ENCODE measurements at places on chromosomes 12 and 14. TPM values are rescaled to one million over a fixed set of nuclear protein-coding genes. Genes with fewer than 3 reads are reported as not detected.

Gene ANO4
- total RNA-seq, result not detected

Gene KRT82
- 9.5 TPM for total RNA-seq

Gene HAL
- 146 TPM for total RNA-seq

Gene KLRD1
- 0.72 TPM for total RNA-seq

Gene GPRC5A
- total RNA-seq, result 4.0 TPM

Gene DLGAP5
- total RNA-seq, result 2.0 TPM

Gene CD27
- total RNA-seq, result not detected

Gene LRP1-AS
- not detected for total RNA-seq

Gene BHLHE41
- total RNA-seq, result 4.8 TPM

Gene KCNC2
- total RNA-seq, result not detected

Gene BMP4
- 23.7 TPM for total RNA-seq

Gene CAMKK2
- 24.9 TPM for total RNA-seq

Gene FAM90A1
- total RNA-seq, result not detected

Gene OASL
- total RNA-seq, result not detected

Gene ZNF891
- 4.6 TPM for total RNA-seq

Gene PTCSC3
- total RNA-seq, result not detected

Gene DPPA3
- total RNA-seq, result not detected

Gene DCN
- 584 TPM for total RNA-seq

Gene PTGER2
- 0.81 TPM for total RNA-seq

Gene GPD1
- 60.0 TPM for total RNA-seq

Gene ERP27
- 2.5 TPM for total RNA-seq

Gene PRIM1
- total RNA-seq, result 12.4 TPM

Gene NEK9
- 36.5 TPM for total RNA-seq

Gene WNT1
- not detected for total RNA-seq

Gene SCNN1A
- total RNA-seq, result 74.2 TPM

Gene LBHD2
- not detected for total RNA-seq

Gene LUM
- total RNA-seq, result 11.3 TPM

Gene IL26
- not detected for total RNA-seq

Gene HSPB8
- 28.1 TPM for total RNA-seq

Gene SDR9C7
- total RNA-seq, result 36.4 TPM

Gene PTGR2
- total RNA-seq, result 8.2 TPM

Gene ZNF705A
- not detected for total RNA-seq

Gene TMEM116
- total RNA-seq, result 16.0 TPM

Gene KCNMB4
- 3.1 TPM for total RNA-seq

Gene CRACR2A
- 8.1 TPM for total RNA-seq

Gene SOAT2
- not detected for total RNA-seq

Gene SOX5
- total RNA-seq, result 19.6 TPM

Gene RPL10L
- not detected for total RNA-seq

Gene P2RX2
- not detected for total RNA-seq

Gene VDR
- 42.7 TPM for total RNA-seq

Gene CISTR
- total RNA-seq, result not detected

Gene MYL6B
- 28.4 TPM for total RNA-seq

Gene RTL1
- total RNA-seq, result not detected

Gene RAB2B
- total RNA-seq, result 20.2 TPM

Gene MAP3K12
- total RNA-seq, result 5.6 TPM

Gene PRH2
- not detected for total RNA-seq

Gene DBX2
- total RNA-seq, result 0.40 TPM

All from suprapubic skin (tissue), 4 donors.